Stimulated activated CD4-positive, alpha-beta T cell treated with anti-CD3 and anti-CD28 coated beads, Interleukin-4, amount 100 ng/mL, for 1 hour (primary cell): ENCODE measurements at places on chromosomes 13 and 19.

DNA sequence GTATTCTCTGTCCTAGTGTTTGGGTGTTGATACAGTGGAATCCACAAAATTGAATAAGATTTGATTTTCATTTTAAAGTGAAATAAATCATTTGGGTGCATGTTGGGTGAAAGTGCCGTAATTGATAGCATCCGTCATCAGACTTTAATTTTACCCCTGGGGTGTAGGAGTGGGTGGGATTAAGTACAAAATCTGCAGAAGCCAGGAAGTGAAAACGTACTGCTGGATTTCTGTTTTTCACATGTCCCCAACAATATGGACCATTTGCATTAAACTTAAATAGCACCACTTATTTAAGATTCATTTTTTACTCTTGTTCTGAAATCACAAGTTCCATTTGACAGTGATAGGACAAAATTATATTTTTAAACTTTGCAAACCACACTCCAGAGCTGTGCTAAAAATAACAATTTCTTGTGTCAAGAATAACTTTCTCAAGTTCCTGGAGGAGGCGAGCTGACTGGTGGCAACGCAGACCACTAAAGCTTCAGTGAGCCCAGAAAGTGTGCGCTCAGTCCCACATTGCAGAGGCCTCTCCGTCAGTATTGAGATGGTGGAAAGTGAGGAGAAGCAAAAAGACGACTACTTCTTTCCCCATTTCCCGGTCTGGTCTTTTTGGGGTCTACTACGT, 71.3 kb downstream of the ARHGEF7 start:
- DNase-seq: no peak

DNA sequence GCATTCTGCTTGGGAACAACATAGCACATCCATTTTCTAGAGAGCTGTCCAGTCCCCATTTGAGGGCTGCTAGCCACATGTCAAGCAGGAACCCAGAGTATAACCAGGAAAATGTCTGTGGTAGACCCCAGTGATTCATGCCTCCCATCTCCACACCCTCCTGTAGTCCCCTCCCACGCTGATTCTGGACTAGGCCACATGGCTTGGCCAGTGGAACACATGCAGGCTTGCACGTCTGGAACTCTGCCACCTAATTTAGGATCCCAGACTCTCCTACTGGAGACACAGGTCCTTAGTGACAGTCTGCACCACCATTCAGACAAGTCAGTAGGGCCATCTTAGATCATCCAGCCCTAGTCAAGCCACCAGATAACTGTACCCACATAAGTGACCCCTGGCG, 149.8 kb downstream of the ZIC5 start:
- DNase-seq: no peak

DNA sequence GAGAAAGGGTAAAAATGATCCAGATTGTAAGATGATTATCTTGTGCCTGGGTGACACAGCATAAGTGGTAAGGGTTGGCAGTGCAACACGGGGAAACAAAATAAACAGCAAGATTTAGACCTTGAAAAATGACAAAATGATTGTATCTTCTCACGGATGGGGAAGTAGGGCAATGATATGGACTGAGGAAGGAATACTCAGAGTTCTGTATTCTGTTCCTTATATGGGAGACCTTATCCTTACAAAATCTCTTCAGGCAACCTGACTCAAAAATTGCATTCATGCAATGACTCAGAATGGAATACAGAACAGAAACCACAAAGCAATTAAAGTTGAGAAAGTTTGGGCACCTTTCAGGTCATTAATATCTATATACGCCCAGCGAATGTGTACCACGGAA, 149.0 kb downstream of the HS6ST3 start:
- DNase-seq: no peak

DNA sequence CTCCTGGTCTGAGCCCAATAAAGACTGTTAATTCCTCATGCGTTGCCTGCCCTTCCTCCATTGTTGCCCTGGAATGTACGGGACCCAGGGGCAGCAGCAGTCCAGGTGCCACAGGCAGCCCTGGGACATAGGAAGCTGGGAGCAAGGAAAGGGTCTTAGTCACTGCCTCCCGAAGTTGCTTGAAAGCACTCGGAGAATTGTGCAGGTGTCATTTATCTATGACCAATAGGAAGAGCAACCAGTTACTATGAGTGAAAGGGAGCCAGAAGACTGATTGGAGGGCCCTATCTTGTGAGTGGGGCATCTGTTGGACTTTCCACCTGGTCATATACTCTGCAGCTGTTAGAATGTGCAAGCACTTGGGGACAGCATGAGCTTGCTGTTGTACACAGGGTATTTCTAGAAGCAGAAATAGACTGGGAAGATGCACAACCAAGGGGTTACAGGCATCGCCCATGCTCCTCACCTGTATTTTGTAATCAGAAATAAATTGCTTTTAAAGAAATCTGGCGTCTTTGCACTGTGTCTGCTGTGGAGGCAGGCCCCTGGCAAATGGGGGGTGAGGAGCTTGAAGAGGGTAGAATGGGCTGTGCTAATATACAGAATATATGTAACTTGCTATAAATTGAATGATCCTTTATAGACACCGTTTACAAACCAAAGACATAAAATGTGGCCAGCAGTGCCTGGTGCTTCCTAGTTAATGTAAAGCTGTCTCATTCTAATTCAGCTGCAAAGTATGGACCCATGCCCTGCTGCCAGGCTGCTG, 4.2 kb upstream of the RPS11 start:
- DNase-seq: no peak

GRCh38 chr19:23321953-23322549, 71.9 kb upstream of the ZNF724 start:
- DNase-seq: no peak

DNA sequence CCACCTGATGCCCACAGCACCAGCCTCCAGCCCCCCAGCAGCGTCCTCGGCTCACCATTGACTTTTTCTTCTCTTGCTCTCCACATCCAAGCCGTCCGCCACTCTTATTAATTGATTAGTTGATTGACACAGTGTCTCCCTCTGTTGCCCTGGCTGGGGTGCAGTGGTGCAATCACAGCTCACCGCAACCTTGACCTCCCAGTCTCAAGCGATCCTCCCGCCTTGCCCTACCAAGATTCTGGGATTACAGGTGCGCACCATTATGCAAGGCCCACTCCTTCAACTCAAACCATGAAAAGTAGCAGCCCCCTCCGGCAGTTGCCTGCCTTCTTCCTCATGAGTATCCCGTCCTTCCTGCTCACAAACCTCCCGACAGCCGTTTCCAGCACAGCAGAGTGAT, 921 bp upstream of the TEX29 start:
- DNase-seq: no peak

DNA sequence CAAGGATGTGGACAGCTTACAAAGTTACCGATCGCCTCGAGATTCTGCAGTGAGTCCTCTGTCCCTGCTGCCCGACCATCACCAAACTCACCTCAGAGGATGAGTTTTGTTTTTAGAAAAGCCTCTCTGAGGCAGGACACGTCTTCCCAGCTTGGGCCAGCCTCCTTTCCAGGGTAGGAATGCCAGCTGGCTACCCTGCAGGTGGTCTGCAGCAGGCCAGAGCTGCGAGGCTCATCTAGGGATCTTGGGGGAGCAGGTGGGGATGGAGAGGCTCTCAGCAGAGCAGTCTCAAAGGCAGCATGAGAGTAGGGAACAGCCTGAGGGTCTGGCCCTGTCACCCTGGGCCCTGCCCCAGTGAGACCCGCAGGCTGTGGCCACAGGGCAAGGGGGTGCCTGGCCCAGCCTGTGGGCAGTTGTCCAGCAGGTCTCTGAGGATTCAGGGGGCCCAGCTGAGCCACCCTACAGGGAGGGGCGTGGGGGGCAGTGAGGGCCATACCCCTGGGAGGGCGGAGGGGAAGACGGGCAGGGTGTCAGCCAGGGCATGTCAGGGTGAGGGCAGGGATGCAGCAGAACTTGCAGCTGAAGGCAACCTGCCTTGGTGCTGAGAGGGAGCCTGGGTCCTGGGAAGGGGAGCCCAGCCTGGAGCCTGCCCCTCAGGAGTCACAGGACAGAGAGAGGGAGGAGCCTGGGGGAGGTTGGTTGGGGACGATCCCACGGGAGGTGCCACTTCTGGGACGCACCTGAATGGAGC, 57.3 kb upstream of the TPM4 start:
- DNase-seq: no peak

DNA sequence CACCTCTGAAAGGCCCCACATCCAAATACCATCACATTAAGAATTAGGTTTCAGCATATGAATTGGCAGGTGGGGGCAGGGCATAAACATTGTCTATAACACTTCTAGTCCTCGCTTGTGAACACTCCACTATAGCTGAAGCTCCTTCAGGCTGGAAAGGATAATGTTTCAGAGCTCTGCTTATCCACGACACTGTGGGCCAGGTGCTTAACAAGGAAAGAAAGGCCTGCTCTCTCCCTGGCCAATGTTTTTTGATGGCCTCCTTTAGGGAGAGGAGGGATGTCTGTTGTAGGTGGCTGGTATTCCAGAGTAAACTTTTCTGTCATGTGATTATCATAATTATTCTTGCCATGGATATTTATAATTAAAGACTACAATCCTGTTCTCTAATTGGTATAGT, 86.4 kb downstream of the CCNA1 start:
- DNase-seq: no peak
